ENCODE measurements at places on chromosomes 4 and X.

GRCh38 chr4:98679738-98680137 lies 21.3 kb upstream of the TSPAN5 start:
- no peak for DNase-seq

DNA sequence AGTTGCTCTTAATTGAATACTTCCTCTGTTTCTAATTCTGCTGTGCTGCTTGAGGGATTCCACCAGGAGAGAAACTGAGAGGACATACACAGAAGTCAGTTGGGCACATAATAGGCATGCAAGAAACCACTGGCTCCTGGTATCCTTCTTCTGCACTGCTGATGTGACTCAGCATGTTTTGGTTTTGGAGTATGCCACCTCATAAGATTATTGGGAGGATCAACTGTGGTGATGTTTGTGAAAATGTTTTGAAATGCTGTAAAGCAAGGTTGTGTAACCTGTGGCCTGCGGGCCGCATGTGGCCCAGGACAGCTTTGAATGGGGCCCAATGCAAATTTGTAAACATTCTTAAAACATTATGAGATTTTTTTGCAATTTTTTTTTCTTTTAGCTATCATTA lies 119.6 kb downstream of the GATB start:
- no peak for DNase-seq

DNA sequence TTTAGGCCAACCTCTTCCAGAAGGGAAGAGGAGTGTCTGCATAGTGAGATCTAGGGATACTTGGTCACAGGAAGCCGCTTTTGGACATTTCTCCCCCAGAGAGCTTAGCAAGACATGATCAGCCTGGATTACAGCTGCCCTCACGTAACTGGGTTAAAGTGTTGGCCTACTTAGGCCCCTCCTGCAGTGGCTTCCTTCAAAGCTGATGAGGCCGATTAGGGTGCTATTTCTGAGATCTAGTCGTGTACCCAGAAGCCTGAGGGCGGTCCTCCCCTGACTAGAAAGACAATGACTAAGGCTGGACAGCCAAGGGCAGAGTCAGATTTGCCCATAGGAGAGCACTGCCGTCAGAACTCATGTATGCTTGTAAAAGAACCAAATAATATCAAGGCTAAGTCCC lies 135.0 kb downstream of the AMMECR1 start:
- DNase-seq: no peak

DNA sequence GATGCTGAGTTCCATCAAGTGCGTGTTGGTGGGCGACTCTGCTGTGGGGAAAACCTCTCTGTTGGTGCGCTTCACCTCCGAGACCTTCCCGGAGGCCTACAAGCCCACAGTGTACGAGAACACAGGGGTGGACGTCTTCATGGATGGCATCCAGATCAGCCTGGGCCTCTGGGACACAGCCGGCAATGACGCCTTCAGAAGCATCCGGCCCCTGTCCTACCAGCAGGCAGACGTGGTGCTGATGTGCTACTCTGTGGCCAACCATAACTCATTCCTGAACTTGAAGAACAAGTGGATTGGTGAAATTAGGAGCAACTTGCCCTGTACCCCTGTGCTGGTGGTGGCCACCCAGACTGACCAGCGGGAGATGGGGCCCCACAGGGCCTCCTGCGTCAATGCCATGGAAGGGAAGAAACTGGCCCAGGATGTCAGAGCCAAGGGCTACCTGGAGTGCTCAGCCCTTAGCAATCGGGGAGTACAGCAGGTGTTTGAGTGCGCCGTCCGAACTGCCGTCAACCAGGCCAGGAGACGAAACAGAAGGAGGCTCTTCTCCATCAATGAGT lies 46.6 kb downstream of the RHOH start:
- DNase-seq: no peak

GRCh38 chrX:129653971-129654651 lies 645 bp downstream of the APLN start:
- DNase-seq: no peak

DNA sequence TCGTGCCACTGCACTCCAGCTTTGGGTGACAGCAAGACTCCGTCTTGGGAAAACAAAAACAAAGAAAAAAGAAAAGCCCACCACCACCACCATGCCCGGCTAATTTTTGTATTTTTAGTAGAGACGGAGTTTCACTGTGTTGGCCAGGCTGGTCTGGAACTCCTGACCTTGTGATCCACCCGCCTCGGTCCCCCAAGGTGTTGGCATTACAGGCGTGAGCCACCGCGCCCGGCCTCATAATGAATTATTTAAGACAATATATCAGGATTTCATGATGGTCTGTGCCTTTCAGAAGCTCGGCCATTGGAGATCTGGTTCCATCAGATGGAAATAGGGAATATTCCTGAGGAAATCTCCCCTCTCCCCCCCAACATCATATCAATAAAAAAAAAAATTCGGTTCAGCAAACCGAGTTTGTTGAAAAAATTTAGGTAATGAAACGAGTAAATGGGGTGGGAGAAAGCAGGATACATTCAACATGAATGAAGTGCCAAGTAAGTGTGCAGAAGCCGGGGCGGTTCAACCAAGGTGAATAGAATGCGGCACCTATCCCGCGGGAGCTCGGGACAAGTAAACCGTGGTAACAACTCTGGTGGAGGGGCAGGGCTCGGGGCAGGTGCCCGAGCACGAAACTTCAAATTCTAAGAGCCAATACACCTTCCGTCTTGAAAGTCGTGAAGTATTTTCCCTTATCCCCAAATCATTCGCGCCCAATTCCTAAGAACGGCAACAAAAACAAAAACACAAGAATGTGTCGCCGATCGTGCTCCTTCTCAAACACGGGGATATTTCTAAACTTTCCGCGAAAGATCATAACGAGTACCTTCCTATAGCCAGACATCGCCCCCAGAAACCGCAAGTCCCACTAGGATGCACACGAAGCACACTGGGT lies 773 bp upstream of the TXLNG start:
- DNase-seq: no peak

- no peak for DNase-seq
These were observed 12.4 kb downstream of the DDX53 start for GRCh38 chrX:23012162-23012561.

DNA sequence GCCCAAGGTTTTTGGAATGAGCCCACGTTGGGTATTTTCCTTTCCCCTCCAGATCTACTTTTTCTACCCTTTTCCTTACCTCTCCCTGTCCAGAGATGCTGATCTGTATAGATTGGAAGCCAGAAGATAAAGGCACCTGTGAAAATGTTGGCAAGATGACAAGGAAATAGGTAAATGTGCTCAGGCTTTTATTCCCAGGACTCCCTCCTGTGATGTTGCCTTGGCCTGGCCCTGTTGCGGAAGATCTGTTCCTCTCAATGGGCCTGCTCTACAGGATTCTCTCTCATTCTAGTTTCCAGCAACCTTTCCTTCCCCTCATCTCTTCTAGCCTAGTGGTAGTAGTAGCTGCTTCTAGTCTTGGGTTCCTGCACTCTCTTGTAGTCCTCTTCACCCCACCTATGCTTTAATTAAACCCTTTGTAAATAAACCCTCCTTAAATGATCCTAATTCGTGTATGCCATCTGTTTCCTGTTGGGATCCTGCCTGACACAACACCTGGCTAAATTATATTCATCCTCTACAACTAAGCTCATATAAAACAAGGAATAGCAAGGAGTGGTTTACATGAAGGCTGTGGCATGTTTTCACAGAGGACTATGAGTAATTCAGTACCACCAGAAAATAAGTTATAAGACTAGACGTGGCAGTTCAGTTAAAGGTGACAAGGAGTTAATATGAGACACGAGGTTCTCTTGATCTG lies 95.7 kb upstream of the MAOA start:
- DNase-seq: no peak

- no peak for DNase-seq
These were observed 52.8 kb downstream of the PPEF2 start for GRCh38 chr4:75849461-75849860.

GRCh38 chr4:134202166-134202956 lies 772 bp upstream of the PABPC4L start:
- DNase-seq: no peak

DNA sequence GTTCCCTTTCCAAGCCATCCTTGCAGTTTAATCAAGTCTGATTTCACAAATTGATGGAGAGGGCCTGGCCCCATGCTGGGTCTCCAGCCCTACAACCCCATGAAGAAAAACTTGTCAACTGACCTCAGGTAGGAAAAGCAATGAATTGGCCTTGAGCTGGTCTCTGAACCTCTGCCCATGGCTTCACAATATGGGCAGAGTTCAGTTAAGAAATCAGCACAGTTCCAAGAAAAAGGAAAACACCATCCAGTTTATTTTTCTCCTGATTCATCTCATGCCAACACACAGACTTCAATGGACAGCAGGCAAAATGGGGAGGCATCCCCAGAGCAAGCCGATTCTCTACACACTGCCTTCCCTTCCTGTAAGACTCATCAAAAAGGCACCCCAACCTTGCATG lies 3.3 kb downstream of the RIPPLY1 start:
- DNase-seq: no peak

DNA sequence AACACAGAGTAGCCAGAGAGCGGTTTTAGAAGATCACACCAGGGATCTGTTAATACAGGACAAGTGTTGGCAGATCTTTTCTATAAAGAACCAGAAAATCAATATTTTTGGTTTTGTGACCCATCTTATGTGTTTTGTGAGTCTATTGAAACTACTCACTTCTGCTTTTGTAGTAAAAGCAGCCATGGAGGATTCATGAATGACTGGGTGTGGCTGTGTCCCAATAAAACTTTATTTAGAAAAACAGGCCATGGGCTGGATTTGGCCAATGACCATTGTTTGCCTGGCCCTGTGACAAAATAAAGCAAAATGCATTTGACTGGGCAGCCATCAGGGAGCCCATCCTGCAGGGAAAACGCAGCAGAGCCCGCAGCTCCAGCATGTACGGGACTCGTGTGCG lies 99.9 kb upstream of the ADRA2C start:
- DNase-seq: no peak

DNA sequence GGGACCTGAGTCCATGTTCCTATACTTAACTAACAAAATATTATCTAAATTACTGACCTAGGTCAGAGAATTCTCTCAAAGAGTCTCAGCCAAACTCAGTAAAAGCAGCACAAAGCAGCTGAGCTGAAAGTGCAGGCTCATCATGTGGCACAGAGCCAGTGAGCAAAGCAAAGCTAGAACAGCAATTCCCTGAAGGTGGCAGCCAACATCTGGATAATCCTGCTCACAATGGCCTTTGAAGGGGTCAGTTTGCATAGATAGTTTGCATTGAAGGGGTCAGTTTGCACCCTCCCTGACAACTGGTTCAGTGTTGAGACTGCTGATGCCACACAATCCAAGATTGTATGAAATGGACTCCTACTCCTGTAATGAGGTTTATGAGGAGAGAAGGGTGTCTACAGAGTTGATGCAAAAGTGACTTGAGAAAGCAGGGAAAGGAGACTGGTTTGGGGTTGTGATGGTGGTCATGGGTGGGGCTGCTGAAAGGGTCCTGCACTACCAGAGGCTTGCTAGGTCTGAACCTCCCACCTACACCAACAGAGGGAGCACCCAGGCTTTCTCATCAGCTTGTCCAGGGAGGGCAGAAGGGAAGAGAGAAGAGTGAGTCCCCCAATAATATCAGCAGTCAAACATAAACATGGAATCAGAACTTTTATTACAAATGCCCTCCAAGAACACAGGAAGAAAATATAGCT lies 39.7 kb downstream of the TRIM61 start:
- peak; percentile 66 for DNase-seq

- no peak for DNase-seq
These were observed 150.1 kb upstream of the NUDT10 start for GRCh38 chrX:51182545-51182944.

DNA sequence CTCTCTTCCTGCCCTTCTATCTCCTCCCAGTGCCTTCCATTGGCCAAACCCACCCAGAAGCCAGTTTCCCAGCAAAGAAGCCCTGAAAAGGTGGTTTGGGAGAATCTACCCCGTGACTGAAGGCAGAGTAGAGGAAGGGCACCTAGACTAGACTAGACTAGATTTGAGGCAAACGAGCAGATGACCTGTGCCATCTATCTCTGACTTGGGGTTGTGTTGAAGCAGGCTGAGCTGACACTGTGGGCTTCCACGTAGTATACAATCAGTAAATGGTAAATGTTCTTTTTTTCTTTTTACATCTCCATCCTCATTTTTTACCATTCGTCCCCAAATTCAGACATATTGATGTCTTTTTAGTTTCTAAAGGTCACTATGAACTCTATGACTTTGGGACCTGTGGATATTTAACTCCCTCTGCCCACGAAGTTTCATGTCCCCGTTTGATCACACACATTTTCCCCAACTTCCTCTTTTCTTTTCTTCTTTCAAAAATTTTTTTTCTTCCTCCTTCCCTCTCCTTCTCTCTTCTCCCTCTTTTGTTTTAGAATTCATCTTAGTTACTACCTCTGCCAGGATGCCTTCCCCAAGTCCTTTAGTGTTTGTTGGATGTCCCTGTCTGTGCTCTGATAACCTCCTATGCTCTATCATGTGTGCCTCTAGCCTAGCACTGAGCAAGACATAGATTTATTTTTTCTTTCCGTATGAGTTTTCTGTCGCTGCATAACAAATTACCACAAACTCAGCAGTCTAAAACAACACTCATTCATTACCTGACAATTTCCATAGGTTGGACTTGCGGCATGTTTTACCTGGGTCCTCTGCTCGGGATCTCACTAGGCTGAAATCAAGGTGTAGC lies 6.2 kb upstream of the AFF1 start:
- no peak for DNase-seq

DNA sequence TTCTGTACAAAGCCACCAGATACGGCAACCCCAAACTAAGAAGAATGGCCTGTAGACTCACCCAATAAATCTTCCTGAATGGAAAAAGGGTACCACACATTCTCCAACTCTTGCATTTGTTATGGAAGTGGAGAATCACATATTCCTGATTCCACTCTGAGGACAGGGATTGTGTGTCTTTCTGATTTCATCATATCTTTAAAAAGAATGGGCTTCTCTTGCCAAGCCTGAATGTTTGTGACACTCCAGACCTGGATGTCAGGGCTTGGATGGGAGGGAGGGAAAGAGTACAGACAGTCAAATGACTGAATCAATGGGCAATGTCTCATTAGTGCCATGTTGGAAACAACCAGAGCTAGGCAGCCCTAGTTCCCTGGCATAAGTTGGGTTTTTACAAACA lies 77.4 kb downstream of the PLAC1 start:
- DNase-seq: no peak

- DNase-seq: no peak
These were observed 586.9 kb upstream of the NR3C2 start for GRCh38 chr4:149029056-149029651.

GRCh38 chr4:38452009-38452408 lies 212.0 kb upstream of the KLF3 start:
- no peak for DNase-seq

DNA sequence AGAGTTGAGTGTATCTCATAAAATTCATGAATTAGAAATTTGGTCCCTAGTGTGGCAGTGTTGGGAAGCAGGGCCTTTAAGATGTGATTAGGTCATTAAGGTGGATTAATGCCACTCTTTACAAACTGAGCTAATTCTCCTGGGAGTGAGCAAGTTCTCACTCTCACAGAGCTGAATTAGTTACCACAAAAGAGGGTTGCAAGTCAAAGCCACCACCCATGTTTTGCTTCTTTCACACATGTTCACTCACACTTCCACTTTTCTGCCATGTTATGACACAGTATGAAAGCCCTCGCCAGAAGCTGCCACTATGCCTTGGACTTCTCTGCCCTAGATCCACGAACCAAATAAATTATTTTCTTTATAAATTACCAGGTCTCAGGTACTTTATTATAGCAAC lies 332.1 kb downstream of the ARAP2 start:
- no peak for DNase-seq

Measured in right forelimb (tissue), 1 donor.